ENCODE measurements at places on chromosomes 16 and 17. TPM values are rescaled to one million over a fixed set of nuclear protein-coding genes. Genes with fewer than 3 reads are reported as not detected.

DNA sequence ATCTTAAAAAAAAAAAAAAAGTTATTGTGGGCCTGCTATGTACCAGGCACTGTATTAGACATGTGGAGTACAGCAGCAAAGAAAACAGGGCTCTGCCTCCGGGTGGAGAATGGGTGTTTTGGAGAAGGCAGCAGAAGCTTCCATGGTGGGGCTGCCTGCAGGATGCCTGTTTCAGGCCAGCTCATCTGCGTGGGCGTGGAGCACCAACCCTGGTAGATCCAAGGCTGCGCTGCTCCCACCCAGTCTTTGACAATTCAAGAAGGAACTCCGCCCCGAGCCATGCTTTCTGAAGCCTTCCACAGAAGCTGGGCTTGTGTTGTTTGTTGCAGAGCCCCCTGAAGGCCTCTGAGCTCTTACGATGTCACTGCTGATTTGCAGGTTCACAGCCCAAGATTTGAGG, 23.2 kb upstream of the CACNG1 start:
- DNase-seq = no peak

DNA sequence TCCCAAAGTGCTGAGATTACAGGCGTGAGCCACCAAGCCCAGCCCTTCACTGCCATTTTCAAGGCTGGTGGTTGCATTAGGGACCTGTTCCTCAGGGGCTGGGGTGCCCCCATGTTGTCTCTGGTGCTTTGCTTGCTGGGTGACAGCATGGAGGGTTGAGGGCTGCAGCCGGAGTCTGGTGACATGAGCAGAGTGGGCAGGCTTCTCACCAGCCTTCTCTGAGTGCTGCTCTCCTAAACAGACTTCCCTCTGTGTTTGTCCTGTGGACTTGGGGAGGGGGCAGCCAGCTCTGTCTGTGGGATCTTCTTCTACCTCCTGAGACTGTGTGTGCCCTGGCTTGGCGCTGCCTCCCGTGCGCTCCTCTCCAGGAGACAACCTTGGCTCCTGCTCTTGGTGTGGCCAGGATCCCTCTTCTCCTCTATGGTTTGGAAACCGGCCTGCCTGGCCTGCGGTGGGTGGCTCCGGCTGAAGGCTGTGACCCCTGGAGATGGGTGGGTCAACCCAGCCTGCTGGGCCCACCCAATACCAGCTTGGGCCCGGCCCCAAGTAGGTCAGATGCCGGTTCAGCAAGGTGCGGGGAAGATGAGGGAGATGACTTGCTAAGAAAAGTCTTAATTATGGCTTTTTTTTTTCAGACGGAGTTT, 72.1 kb downstream of the PDPK1 start:
- DNase-seq = no peak

DNA sequence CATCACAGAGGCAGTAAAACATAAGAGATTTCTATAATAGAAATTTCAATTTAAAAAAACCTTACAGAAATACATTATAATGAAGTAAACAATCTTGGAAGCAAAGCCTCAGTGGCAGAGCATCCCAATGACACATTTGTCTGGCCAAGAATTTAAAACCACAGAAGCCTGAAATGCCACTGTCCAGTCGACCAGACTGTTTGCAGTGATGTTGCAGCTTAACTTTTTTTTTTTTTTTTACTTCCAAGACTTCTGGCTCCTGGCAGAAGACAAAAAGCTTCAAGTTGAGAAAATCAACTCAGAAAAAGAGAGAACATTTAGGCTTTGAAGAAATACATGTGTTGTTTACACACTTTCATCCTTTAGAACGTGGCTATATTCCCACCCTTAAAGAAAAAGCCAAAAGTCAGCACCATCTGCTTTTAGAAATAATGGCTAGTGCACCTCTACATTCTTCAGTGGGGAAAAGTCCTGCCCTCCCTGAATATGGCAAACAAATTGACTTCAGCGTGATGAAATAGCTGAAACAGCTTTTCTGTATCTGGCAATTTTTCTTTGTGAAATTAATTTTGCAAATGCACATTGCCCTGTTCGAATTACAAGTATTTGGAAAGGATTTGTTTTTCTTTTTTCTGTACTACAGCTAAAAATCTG, 205.5 kb upstream of the MON1B start:
- DNase-seq = no peak

GRCh38 chr17:18280766-18281371, 20.4 kb downstream of the MIEF2 start:
- no peak for DNase-seq

DNA sequence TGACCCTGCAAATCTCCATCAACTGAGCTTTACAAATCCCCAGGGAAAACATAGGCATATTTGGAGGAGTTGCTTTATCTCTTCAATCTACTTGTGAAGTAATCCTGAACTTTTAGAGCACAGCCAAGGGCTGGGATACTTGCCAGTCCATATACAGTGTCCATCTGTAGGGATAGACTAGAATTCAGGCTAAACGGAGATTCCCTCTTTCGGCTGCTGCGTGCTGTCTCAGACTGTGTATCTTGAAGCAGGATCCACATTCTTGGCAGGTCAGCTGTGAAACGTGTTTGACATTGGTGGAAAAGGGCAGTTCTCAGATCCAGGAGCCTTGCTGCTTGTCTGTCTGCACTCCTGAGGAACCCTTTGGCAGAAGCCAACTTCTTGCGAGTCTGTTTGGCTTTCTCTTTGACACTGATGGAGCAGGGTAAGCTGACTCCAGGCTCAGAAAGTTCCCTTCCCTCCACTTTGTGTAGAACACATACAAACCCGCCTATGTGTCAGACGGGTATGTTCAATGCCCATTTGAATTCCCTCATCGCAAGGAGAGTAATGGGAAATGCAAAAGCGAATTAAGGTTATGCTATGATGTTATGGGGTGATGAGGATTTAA, 221.8 kb downstream of the MAP2K4 start:
- no peak for DNase-seq

GRCh38 chr17:73208139-73208827, 15.4 kb downstream of the COG1 start:
- no peak for DNase-seq

Gene FKBP10
- 148 TPM for polyA plus RNA-seq

Gene TAT
- 0.17 TPM for polyA plus RNA-seq

Gene DNASE1L2
- polyA plus RNA-seq = 0.93 TPM

Gene NCOR1
- 136 TPM for polyA plus RNA-seq

Gene PRR35
- polyA plus RNA-seq = 6.6 TPM

Gene ADAMTS18
- 3.3 TPM for polyA plus RNA-seq

Gene CORO6
- polyA plus RNA-seq = 3.8 TPM

Gene HOXB2
- polyA plus RNA-seq = 45.4 TPM

Gene PPP1R1B
- 15.2 TPM for polyA plus RNA-seq

Gene TMEM114
- not detected for polyA plus RNA-seq

Gene STAC2
- polyA plus RNA-seq = 3.5 TPM
